Astrocyte of the hippocampus (primary cell): ENCODE measurements at places on chromosomes 5 and 9.
A peak's percentile ranks its signal among the peaks of the same experiment; 100 is the strongest.

GRCh38 chr5:175438234-175438857, 5.6 kb downstream of the DRD1 start:
- DNase-seq: no peak

- DNase-seq: no peak
These were observed 636.5 kb downstream of the TLE1 start for GRCh38 chr9:81052846-81053245.

- no peak for DNase-seq
These were observed 157.7 kb downstream of the SLC24A2 start for GRCh38 chr9:19631181-19631580.

DNA sequence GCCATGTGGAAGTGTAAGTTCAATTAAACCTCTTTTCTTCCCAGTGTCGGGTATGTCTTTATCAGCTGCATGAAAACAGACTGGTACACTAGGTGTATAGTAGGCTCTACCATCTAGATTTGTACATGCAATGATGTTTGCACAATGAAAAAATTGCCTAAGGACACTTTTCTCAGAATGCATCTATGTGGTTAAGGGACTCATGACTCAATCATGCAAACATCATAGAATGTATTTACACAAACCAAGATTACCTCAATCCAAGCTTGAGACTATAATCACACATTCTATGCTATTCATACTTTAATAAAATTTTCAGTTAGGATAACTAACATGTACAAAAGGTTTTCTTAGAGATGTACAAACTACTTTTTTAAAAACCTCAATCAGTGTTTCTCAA, 1164.5 kb downstream of the CDH12 start:
- no peak for DNase-seq

GRCh38 chr9:87336407-87336806, 161.3 kb upstream of the DAPK1 start:
- no peak for DNase-seq

DNA sequence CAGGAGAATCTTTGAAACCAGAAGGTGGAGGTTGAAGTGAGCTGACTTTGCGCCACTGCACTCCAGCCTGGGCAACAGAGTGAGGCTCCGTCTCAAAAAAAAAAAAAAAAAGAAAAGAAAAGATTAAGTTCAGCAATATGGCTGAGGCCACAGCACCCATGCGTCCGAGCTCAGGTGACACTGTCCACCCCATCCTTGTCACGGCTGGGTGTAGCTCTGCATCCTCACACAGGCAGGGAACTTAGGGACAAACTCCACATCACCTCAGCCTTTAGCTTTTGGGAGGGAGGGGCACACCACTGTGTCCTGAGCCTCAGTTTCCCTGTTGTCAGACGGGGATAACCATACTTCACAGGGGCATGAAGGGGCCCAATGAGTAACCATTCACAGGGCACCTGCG, 15.5 kb downstream of the FGD3 start:
- DNase-seq: no peak

GRCh38 chr5:26031481-26031880, 1006.9 kb downstream of the CDH9 start:
- no peak for DNase-seq

GRCh38 chr9:129550199-129550839, 70.6 kb downstream of the C9orf50 start:
- DNase-seq: peak; percentile 96

GRCh38 chr5:89313804-89314588, 431.0 kb upstream of the MEF2C start:
- peak; percentile 76 for DNase-seq

DNA sequence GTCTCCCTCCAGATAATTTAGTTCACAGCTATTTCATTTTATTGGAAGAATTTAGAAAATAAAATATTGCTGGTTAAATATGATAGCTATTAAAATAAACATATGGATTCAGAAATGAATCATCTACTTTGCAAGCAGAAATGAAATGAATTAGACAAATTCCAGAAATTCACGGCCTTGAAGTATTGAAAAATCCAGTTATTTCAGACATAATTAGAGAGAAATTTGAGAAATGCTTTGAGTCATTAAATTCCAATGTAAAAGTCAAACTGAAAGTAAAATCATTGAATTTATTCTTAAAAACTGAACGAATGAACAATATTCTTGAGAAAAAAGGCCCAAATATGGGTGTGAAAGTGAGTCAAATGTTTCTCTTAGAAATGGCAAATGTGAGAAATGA, 632.6 kb upstream of the EDIL3 start:
- DNase-seq: no peak

- DNase-seq: no peak
These were observed 32.5 kb downstream of the EBF1 start for GRCh38 chr5:159067201-159067600.

- no peak for DNase-seq
These were observed 125.3 kb upstream of the IQGAP2 start for GRCh38 chr5:76277736-76278135.

- DNase-seq: peak; percentile 27
These were observed 9.4 kb downstream of the GADD45G start for GRCh38 chr9:89613912-89614892.

DNA sequence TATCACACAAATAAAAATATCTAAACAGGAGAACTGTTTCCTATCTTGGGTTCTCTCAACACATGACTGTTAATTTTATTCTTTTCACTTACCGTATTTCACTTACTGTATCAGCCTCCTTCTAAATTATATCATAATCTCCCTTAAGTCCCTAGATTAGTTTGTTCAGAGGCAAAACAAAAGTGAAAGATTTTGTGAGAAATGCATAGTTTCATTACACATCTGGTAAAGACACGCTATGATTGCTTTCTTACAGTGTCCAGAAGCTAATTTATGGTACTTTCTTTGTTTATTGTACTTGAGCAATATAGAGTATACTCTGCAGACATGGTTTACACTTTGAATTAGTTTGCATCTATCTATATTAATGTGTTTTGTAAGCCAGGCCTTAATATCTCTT, 159.7 kb upstream of the TLX3 start:
- DNase-seq: no peak

DNA sequence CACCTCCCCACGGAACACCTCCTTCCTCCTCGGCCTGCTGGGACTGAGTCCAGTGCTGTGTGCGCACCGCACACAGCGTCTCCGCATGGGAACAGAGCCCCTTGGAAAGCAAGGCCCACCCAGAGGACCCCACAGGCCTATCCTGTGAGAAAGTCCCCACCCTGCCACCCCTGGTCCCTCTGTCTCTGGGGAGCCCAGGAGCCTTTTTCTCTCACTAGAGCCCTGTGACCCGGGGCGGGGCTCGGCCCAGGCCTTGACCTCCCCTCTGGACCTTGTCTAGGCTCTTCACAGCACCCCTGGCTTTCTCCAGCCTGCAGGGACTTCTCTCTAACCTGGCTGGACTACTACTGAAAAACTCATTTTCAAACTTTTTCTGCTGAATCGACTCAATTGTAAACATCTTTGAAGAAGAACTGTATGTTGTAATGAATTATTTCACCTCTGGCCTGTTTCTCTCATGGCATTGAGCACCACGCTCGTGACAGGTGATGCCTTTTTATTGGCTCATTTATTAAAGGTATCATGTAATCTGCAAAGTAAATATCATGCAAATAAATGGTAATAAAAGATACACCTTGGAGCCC, 89.2 kb downstream of the IRX1 start:
- no peak for DNase-seq

- no peak for DNase-seq
These were observed 169.2 kb downstream of the AOPEP start for GRCh38 chr9:94895668-94896067.

DNA sequence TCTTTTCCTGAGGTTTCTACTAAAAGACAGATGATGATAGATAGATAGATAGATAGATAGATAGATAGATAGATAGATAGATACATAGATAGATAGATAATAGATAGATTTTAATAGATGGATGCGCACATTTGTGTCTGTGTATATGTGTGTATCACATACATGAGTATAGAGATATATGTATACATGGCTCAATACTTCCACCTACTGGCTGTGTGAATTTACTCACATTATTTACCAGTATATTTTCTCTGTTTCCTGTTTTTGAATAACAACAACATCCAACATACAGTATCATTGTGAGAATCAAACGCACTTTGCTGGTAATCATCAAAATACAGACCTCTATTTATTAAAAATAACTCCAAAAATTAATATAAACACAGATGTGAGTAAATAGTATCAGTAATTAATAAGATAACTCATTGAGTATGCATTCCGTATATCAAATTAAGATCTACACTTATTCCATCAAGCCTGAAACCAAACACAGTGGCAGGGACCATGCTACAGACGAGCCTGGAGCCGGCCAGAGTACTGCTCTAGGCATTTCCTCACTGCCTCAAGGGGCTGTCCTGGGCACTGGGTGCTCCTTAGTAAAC, 338.0 kb downstream of the SEMA5A start:
- DNase-seq: peak; percentile 69

- no peak for DNase-seq
These were observed 9.6 kb downstream of the SLCO4C1 start for GRCh38 chr5:102286476-102286875.

- no peak for DNase-seq
These were observed 895.5 kb upstream of the DMAC1 start for GRCh38 chr9:8694983-8695588.

GRCh38 chr9:135924628-135925338, 17.4 kb upstream of the CAMSAP1 start:
- no peak for DNase-seq
